GM23338 (cell line): ENCODE measurements at places on chromosomes 11 and 22. TPM values are rescaled to one million over a fixed set of nuclear protein-coding genes. Genes with fewer than 3 reads are reported as not detected.

NTM gene
- polyA plus RNA-seq = 10.6 and 12.3 TPM in 2 replicates

C11orf98 gene
- polyA plus RNA-seq = 479 and 507 TPM in 2 replicates

DNA sequence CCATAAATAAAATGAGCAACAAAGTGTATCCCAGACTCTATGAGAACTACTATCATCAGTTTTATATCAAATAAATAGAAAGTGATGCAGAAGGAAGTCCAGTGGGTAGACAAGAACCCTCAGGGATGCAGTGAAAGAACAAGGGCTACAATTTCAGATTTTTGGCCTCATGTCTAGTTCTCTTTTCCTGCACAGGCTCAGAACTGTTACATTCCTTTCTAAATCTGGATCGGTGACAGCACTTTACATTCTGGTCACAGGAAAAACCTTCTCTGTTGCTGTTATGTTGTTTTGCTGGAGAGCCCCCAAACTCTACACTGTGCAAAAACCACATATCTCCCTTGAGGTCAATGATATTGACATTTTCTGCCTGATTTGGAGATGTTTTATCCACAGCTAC, 108.8 kb upstream of the ANO5 start:
- DNase-seq = no peak

GRCh38 chr22:41021613-41022454, 70.6 kb upstream of the EP300 start:
- DNase-seq = peak; percentile 77

GRCh38 chr11:117426297-117426685, 98.6 kb downstream of the CEP164 start:
- peak; percentile 91 for DNase-seq

DNA sequence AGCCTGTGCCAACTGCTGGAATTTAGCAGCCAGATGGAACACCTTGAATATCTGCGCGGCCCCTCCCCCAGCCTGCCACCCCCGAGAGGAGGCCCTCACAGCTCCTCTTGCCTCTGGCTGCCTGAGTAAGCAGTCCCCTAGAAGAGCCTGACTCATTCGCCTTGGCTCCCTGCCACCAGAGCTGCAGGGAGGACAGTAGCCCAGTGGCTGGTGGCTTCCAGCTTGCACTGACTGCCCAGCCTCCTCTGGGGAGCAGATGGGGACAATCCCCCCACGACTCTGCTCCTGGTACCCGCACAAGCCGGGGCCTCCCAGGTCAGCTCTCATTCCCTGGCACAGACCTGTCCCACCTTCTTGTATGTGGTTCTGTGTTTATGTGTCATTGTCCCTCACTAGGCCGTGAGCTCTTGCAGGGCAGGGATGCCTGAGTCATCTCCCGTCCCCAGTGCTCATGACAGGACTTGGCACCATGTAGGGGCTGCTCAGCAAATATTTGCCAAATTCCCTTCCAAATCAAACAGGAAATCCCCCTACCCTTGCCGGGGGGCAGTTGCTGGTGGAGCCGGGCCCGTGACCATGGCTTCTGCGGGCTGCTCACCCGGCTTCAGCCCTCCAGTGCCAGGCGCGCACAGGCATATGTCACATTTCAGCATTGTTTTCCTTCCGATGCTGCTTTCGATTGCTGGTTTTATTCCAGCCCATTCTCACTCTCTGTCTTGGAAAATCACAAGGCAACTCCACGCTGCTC, 43.6 kb downstream of the CACNG2 start:
- DNase-seq = no peak

DNA sequence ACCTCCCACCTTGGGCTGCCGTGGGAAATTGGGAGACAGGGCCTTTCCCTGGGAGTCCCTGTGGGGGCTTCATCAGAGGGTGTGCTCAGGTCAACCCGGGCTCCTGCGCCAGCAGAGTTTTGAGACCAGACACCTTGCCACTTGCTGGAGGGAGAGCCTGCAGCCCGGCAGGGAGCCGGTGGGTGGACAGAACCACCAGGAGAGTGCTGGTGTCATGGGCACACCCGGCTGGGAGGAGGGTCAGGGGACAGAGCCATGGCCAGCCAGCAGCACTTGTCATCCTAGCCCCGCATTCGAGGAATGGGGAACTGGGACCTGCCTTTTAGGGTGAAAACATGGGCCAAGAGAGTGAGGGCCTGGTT, 209.3 kb downstream of the TBC1D22A start:
- DNase-seq = no peak

HSPB2 gene
- polyA plus RNA-seq = 2.2 and 2.6 TPM in 2 replicates

DNA sequence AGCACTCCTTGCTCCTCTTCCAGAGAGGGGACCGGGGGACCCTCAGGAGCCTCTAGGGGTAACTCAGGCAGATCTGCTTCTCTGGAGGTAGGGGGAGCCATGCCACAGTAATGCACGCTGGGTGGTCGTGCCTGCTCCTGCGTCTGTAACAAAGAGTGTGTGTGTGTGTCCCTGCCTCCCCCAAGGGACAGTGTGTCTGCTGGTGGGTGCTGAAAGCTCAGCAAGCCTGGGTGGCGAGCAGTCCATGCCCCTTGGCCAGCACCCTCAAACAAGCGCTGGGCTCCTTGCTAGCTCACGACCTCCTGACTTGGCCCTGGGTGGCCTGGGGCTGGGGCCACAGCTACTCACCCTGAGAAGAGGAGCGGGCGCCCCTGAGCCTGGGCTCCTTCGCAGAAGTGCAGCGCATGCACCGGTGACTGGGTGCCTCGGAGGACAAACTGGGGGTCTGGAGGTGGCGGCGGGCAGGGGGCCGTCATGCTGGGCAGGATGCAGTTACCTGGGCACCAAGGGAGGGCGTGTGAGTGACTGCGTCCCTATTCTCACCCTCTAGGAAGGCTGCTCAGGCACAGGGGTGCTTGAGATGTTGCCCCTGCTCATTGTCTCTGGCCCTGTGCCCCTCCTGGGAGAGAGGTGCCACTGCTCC, 33.7 kb downstream of the GNB1L start:
- DNase-seq = peak; percentile 47

KLHL35 gene
- 0.10 TPM in 1 of 2 replicates, not detected in the other for polyA plus RNA-seq

SEPTIN3 gene
- polyA plus RNA-seq = 16.4 and 19.4 TPM in 2 replicates

DNA sequence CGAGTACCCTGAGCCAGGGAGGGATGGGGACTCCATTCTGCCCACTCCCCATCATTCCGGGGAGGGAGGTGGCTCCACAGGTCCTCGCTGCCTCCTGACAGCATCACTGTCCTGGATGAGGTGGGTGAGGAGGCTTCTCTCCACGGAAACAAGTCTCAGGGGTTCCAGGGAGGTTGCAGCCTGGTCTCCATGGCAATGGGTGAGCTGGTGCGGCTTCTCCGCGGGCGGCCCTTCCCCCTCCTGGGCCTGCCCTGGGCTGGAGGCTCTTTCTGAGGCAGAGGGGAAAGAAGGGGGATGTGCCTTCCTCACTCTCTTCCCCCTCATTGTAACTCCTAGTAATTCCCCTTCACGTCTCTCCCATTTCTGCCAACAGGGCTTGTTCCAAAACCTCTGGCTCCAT, 37.1 kb upstream of the PARVG start:
- peak; percentile 39 for DNase-seq

DNA sequence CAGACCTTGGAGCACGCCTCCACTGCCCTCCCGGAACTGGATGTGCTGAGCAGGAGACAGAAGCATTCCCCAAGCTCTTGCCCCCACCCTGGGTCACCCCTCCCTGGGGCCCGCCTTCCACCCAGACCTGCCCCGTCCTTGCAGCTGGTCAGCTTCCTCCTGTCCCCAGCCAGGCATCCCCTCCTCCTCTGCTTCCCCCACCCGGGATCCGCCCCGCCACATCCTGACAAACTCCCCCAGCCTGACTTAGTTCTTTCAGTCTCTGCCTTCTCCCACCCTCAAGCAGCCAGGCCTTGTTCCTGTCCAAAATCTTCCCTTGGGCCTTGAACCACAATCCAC, 1.1 kb upstream of the PLXNB2 start:
- no peak for DNase-seq

DNA sequence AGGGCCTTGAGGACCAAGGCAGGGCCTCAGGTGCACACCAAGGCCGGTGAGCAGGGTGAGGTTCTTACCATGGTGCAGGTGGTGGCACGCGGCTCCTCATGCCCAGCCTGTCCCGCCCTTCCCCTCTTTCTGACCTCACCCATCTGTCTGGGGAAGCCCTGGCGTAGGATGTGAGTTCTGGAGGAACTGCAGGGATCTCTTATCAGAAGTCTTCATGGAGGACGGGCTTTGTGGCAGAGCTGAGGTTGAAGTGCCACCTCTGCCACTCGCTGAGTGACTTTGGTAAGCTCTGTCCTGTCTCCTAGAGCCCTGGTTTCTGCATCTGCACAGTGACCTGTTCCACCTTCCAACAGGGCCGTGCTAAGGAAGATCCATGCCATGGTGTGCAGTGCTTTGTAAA, 49.1 kb downstream of the LRRC32 start:
- DNase-seq = no peak

DNA sequence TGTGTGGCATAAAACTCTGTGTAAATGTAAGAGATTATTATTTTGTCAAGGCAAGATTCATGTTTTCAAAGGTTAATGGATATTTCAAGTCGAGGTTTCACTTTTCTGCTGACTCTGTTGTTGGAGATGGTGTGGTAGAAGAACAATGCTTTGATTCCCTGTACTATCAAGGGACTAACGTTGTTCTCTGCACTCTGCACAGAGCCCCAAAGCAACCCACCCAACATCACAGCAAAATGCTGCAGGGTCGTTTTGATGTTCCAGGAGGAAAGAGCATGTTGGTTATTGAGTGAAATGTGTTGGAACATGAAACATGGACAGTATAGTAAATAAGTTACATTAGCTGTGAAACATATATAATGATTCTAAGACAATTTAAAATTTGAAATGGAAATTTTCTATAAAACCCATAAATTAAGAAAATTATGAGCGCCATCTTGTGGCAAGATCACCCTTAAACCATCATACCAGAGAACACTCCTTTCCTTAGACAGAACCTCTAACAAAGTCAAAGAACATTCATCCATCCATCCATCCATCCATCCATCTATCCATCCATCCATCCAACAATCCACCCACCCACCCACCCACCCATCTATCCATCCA, 164.4 kb upstream of the ZBED5 start:
- peak; percentile 46 for DNase-seq

- DNase-seq = peak; percentile 66
Observed at GRCh38 chr11:128757235-128757711, 63.4 kb downstream of the FLI1 start.

RFPL2 gene
- polyA plus RNA-seq = 0.40 and 0.45 TPM in 2 replicates

- DNase-seq = no peak
Observed at GRCh38 chr11:100555931-100556330, 131.2 kb upstream of the ARHGAP42 start.

SMTNL1 gene
- polyA plus RNA-seq = 0.14 and 0.70 TPM in 2 replicates

DNA sequence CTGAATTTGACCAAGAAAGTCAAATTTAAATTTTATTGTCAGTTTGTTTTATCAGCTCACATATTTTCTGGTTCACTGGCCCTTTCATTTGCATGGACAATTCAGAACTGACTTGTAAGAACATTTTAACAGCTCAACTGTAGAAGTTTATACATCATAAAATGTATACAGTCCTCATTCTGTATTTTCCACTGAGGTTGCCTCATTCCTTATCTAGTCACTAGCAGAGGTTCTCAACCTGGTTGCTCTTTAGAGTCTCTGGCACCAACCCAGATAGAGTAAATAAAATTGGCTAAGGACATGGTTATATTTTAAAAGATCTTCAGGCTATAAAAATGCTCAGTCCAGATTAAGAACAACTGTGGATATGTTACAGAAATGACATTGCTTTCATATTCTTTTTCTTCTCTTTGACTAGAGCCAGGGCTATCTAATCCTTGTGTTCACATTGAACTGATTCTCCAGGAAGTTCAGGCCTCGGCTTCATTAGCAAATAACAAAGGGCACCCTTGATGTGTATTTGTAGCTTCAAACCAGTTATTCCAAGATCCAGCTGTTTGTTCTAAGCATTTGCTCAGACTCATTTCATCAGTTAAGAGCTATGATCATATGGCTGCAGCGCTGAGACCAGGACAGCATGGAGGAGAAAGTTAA, 782.5 kb downstream of the ETS1 start:
- no peak for DNase-seq
